ENCODE measurements at places on chromosomes 1 and 21.

GRCh38 chr1:91707114-91707889 is 178.6 kb downstream of the TGFBR3 start:
- DNase-seq: peak; percentile 57

- DNase-seq: peak; percentile 16
Observed at GRCh38 chr1:214537219-214537618, 14.2 kb downstream of the PTPN14 start.

DNA sequence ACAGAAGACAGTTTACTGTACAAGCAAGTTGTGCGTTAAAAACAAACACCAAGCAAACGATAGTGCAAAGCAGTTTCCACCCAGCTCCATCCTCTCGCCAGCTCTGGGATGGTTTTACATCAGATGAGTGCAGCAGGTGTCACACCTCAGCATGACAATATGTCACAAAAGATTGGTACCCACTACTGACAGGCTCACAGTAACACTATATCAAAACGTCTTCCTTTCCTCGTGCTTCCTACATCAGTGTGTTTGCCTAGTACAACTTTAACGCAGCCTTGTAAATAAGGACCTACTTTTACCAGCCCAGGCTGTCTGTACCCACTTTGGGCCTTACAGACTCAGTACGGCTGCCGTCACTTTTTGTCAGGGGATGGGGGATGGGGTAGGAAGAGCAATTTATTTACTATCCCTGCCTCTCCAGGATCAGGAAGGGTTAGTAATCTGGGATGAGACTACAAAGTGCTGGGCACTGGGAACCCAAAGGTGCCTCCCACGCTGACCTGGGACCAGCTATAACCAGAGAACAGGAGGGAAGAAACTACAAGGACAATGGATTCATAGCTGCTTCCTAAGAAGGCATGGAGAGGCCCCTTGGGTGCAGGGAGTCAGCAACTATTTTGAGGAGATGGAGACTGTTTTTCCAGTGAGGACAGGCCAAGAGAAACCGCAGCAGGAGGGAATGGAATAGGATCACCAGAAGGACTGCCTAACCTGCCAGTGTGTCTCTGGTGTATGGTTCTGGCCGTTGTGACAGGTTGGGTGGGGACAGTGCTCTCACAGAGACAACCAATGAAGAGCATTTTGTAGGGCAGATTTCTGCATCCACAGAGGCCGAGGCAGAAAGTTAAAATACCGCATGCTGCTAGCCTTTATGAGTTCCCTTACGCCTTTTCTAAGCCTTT is 30.2 kb downstream of the RUNX3 start:
- DNase-seq: no peak

GRCh38 chr1:154093699-154094098 is 61.2 kb downstream of the NUP210L start:
- no peak for DNase-seq

- DNase-seq: no peak
Observed at GRCh38 chr1:59258412-59259032, 38.4 kb upstream of the FGGY start.

DNA sequence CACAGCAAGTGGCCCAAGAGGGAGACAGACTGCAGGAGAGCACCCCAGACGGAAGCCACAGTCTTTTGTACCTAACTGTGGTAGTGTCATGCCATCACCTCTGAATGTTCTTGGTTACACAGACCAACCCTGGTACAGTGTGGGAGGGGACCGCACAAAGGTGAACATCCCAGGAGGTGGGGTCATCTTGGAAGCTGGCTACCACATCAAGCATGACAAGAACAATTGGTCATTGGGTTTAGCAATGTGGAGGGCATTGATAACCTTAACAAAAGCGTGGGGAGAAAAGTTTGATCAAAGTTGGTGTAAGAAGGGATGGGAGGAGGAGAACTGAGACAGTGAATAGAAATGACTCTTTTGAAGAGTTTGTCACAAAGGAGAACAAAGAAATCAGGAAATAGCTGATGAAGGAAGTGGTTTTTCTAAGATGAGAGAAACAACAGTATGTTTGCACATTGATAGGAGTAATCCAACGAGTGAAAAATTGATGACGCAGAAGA is 87.1 kb upstream of the CACNA1E start:
- DNase-seq: no peak

DNA sequence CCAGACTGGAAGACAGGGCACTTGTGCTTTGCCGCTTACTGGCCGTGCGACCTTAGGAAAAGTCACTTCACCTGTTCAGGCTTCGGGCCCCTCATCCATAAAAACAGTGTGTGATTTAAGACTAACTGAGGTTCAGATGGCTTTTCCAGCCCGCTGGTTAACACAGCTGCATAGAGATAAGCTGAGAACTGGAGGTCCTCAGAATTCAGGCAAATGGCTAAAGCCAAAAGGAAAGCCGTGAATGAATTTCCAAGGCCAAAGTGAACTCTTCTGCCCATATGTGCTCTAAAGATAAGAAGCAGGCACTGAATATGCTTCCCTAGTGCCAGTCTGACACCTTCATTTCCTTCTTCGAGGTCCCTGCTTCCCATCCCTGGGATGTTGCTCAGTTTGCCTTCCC is 23.5 kb upstream of the SARS1 start:
- no peak for DNase-seq

GRCh38 chr1:187744665-187745064 is 915.9 kb downstream of the PLA2G4A start:
- DNase-seq: no peak

- no peak for DNase-seq
Observed at GRCh38 chr1:248361121-248361715, at the start of gene OR2T4. Gene OR2T4 (plus strand): TSS chr1:248361665. CDS start chr1:248361665, 0 bp downstream.

- no peak for DNase-seq
Observed at GRCh38 chr1:27257155-27257554, 22.7 kb downstream of the WDTC1 start.

- peak; percentile 83 for DNase-seq
Observed at GRCh38 chr1:206814716-206815341, 42.5 kb upstream of the IL10 start.

DNA sequence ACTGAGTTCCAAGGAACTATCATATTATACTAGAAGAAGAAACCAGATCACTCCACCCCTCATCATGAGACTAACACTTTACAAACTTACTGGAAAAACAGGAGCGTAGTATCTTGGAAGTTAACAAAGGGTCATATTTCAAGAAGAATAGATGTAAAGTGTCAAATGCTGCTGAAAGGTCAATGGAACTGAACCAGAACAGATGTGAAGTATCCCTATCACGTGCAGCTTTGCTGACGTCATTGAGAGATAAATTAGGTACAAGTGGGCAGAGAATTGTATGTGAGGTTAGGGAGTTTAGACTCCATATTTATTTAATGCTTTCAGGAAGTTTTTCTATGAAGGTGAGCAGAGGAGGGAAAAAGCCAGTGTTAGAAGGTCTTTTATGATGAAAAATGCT is 483.0 kb downstream of the NCAM2 start:
- no peak for DNase-seq

DNA sequence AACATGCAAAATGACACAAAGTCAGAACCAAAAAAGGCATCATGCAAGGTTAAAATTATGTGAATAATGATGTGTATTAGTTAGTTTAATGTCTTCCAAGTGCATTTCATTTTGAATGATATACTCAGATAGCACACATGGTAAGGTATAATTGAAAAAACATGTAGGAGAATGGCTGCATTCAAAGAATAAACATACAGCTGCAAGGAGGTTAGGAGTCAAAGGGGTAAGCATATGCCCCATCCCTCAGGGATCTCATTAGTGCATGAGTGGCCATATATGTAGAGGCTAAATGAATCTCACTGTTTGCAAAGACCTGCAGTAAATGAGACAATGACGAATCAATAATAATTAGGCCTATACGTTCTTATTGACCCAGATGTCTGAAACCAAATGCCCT is 179.7 kb upstream of the HOOK1 start:
- no peak for DNase-seq

DNA sequence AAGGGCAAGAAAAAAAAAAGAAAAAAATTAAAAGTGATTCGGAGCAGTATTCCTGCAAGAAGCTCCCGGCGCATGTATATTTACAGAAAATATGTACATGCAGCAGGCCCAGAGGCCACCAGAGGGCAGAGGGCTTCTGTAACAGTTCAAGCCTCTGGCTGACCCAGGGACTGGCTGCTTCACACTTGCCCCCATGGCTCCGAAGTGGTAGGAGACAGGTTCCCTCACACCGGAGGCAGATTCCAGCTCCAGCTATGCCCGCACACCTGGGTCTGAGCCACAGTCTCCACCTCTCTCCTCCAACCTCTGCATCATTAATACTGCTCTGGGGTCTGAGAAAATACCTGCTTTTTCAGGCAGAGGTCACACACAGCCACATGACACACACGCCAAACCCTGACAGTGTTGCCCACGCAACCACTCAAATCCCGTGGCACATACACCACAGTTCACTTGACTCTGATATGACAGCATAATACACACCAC is 2.2 kb upstream of the ARHGAP30 start:
- DNase-seq: peak; percentile 59

- no peak for DNase-seq
Observed at GRCh38 chr1:113947388-113948107, 18.4 kb downstream of the HIPK1 start.

- peak; percentile 31 for DNase-seq
Observed at GRCh38 chr1:24927988-24928688, 1.9 kb downstream of the RUNX3 start.

GRCh38 chr1:89280766-89281165 is 8.1 kb upstream of the GBP5 start:
- DNase-seq: no peak

DNA sequence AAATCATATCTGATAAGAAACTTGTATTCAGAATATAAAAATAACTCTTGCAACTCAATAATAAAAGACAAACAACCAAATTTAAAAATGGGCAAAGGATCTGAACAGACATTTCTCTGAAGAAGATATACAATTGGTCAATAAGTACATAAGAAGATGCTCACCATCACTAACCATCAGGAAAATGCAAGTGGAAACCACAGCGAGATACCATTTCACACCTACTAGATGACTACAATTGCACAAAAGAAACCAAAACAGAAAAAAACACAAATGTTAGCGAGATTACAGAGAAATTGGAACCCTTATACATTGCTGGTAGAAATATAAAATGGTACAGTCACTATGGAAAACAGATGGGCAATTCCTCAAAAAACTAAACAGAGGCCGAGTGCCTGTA is 11.5 kb upstream of the ZNF683 start:
- no peak for DNase-seq

GRCh38 chr1:24586970-24587820 is 31.3 kb downstream of the NCMAP start:
- peak; percentile 30 for DNase-seq

DNA sequence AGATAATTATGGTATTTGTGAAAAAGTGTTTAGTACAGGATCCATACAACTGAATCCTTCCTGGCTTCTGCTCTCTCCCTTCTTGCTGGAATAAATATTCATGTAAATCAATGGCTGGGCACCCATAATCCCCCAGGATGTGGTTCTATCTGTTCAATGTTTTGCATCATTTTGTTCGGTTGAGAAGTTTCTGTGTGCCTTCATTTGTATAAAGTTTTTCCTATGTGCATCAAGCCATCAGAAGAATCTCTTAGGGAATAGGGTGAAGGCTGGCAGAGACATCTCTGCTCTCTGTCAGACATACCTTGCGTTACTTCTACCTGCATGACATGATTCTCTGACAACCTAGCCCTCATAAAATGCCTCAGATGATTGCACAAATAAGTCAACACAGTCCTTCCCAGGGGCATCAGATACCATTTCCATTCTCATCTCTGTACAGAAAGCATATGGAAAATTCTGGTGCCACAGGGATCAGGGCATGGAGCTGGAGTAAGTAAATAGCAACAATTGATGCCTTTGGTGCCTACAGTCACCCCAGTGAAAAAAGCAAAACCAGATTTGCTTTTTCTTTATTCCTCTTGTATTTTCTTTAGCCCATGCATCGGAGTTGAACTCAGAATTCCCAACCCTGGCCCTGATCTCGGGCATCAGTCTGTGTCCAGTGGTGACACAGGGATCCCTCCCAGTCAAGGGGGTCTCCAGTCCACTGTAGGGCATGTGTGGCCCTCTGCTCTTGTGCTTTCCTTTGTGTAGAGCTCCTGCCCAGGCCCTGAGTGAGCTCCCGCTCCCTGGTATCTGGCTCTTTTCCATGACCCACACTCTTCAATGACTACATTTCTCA is 39.7 kb upstream of the ATP1A1 start:
- no peak for DNase-seq

DNA sequence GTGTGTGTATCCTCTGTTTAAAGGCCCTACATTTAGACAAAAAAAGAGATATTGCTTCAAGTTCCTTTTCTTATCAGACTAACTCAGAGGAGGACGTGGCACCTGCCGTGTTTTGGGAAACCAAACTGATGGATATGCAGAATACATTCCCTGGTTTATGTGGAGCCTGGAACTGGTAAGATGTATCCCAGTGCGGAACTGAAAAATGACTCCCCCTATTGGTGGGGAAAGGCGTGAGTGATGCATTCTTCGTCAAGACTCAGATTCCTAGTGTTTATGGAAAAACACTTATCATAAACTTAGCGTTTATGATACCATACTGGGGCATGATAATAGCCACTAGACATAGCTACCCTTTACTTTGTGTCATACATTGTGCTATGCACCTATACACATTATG is 154.2 kb downstream of the ZNF326 start:
- DNase-seq: no peak

DNA sequence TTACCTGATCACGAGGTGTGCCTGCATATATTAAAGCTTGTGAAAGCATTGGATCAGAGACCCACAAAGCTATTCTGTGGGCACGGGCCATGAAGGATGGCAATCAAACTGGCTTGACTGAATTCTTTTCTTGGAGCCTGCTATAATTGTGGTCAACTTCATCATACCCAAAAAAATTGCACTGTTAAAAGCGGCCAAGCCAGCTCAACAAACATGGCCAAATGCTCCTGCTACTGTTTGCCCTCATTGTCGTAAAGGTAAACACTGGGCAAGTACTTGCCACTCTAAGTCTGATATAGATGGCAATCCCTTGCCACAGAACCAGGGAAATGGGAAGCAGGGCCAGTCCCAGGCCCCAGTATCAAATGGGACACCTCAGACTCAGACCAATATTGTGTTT is 6.6 kb upstream of the GSTM5 start:
- no peak for DNase-seq

DNA sequence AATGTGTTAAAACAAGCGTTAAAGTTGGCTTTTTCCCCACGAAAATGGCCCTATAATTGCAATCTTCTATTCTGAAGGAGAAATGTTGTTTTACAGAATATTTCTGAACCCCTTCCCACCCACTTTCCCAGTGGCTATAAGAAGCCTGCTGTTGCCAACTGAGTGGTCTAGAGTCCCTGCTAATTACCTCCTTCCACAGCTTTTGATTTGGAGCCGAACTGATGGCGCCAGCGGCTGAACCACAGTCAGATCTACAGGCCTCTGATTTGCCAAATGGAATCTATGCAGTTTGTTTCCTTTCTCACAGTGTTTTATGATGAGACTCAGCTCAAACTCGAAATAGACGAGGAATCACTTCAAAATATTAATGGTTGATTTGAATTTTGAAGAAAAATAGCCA is 76.0 kb upstream of the C1orf105 start:
- DNase-seq: peak; percentile 48

GRCh38 chr21:40792691-40793456 is 54.1 kb downstream of the DSCAM start:
- peak; percentile 83 for DNase-seq

All from muscle of leg (tissue), 16 donors.